ENCODE measurements at places on chromosomes 12 and 14.

- no peak for DNase-seq
Measured at GRCh38 chr12:96906498-96906848, 584 bp upstream of the NEDD1 start.

DNA sequence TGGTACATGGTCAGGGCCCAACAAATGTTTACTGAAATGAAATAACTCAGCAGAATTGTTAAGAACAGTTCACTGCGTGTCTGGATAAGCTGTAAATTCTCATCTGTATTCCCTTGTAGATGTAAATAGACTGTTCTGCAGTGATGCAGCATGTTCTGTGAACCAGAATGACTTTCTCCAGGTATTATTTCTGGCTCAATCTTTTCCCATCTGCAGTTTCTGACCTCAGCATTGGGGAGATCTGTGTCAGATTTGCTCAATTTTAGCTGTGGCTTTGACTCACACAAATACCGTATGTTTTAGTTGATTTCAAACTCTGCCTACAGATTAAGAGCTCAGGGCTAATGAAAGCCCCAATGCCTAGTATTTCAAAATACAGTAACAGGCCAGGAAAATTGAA, 49.2 kb upstream of the DICER1 start:
- DNase-seq = no peak

GRCh38 chr12:67239061-67239460, 30.1 kb upstream of the CAND1 start:
- no peak for DNase-seq

DNA sequence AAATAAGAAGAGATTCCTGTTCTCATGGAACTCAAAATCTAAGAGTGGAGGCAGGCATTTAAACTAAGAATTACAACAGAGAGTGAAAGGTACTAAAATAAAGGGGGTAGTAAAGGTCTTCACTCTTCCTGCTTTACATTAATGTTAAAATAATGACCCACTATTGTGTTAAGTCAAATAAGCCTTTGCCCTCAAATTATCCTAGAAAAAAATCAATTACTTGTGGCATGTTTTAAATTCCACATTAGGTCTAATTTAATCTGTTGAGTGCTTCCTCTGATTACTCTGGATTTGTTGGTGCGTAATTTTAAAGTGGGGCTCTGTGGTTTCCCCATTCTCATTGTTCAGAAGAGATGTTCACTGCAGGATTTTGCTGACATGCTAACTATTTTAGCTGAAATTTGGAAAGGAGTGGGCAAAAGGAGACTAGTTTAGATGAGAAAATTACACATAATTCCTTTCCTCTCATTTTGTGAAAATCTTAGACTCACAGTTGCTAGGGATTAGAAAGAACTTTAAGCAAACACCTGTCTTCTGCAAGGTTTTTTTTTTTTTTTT, 35.5 kb downstream of the BTG1 start:
- DNase-seq = no peak

DNA sequence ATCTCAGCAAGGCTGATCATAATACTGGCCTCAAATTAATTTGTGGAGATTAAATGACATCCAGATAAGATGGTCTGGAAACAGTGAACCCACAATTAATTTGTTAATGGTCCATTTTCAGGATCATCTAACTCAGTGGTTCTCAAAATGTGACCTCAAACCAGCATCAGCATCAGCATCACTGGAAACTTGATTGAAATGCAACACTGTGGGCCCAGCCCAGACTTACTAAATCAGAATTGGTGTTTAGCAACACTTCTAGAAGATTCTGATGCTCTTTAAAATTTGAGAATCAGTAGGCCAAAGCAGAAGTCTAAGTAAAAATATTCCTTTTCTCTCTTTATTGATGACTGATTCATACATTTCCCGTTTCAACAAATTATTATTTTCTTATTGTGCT, 10.7 kb upstream of the KRT82 start:
- DNase-seq = no peak

- no peak for DNase-seq
Measured at GRCh38 chr12:131222329-131223139, 268.8 kb downstream of the ADGRD1 start.

DNA sequence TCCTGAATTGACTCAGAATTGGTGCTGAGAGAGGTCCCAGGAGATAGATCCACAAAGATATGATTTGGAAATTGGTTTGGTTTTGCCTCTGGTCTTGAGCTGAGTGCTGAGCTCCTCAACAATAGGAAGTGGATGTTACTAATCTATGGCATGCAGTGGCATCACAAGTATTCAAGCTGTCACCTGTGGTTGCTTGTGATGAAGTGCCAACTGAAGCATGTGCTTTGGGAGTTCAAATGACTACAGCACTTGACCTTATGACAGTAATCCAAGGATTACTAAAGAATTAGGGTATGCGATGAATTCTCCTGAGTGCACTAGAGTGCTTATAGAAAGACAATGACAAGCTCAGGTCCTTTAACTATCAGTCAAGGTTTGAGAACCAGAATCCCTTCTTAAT, 406.2 kb downstream of the NOVA1 start:
- DNase-seq = no peak

DNA sequence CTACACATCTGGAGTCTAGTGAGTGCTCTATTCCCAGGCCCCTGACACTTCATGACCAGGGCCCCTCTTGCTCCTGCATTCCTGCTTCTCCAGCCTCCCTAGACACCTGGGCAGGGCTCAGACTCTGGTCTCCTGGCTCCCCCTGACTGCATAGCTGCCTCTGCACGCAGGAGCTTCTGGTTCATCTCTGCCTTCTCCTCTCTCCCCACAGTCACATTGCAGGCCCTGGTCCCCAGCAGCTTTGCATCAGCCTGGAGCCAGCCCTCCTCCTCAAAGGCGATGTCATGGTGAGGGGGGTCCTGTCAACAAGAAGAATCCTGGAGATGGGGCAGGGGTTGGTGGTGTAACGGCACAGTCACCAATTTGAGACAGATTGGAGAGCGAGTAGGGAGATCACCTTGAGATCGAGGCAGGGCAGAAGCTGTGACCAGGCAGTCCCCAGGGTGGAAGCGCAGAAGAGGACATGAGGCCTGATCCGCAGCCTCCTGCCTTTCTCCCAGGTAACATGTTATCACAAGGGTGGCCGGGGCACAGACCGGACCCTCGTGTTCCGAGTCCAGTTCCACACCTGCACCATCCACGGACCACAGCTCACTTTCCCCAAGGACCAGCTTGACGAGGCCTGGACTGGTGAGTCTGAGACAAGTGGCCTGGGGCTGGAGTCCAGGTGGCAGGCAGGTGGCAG, 8.1 kb downstream of the TNS2 start:
- DNase-seq = no peak

- no peak for DNase-seq
Measured at GRCh38 chr14:74653386-74654138, 41.5 kb upstream of the LTBP2 start.

DNA sequence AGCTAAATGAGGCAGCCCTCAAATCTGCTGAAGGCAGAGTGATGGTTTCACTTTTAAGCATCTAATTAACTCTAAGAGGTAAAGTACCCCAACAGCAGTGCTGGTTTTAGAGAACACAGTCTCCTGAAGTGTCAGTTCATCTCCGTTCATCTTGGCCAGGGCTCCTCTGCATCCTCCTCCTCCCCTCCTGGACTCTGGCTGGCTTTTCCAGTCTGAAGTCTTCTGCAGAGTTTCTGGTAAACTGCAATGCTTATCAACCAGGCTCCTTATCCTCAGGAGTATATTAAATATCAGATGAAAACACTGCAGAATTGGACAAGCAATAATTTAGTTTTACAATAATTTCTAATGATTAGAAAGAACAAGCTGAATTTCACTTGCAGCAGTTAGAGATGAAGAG, 115.4 kb downstream of the GTF2A1 start:
- DNase-seq = no peak

DNA sequence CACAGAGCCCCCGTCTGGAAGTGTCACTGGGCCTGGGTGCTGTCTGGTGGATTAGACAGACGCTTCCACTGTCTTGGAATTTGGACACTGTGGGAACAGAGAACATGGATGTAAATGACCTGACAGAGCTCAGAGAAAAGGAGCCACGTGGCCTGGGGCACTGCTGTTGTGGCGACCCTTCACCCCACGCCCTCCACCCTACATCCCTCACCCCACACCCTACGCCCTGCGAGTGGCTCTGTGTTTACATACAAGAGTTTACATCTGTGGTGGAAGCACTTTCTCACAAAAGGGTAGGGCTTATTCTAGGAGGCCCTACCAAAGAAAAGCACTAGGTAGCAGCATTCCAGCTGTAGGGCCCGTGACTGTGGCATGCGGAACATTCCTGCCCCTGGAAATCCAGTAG, 47.7 kb downstream of the B4GALNT3 start:
- DNase-seq = no peak

DNA sequence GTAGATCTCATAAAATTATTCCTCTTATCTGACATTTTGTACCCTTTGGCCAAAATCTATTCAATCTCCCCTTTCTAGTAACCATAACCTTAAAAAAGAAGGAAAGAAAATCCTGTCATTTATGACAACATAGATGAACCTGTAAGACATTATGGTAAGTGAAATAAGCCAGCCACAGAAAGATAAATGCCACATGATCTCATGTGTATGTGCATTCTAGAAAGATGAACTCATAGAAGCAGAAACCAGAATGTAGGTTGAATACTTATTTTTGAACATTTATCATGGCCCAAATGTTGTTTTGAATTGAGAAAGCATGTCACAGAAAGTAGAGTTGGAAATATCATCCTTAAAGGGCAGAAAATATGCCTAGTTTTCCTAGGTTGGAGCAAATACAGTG, 1053.6 kb downstream of the SLC6A15 start:
- no peak for DNase-seq

DNA sequence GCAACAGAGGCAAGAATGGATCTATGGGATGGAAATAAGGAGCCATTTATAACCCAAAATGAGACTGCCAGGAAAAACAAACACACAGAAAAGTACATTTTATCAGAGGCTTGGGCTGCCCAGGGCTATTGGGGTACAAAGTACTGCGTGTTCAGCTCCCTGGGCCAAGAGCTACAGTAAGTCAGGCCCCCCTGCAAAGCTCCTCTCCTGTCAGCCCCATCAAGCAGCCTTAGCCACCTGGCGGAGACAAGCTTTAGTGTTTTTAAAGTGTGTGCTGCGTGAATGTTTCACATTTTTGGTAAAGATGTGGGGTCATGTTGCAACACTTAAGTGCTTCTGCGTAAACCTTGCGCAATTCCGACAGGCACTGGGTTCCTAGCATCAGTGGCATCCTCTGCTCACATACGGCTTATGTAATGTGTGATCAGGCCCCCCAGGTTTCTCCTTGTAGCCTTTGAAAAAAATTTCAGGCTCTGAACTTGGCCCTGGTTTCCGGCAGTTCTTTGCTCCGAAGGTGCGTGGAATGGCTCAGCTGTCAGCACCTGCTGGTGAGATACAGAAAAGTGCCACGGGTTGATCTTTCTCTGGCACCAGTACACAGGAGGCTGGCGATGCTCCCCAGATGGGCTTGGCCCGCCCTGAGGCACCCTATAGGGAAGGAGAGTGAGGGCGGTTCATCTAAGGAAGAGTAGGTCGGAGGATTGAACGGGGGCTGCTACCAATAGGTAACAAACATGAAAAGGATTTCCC, 198.7 kb upstream of the EEA1 start:
- no peak for DNase-seq

DNA sequence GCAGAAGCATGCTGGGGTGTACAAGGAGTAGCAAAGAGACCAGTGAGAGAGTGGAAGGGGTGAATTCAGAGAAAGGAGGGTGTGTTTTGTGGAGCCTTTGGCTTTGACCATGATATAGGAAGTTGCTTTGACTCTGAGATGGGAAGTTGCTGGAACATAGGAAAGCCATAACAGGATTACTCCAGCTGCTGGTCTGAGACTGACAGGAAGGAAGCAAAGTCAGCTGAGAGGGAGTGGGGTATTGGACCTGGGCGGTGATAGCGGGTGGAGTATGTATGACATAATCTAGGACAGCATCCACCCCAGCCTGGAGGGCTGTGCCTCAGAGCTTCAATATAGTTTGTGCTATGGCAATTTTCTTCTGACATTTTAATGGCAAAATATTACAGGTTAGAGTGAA, 324.4 kb downstream of the PDZRN4 start:
- no peak for DNase-seq

DNA sequence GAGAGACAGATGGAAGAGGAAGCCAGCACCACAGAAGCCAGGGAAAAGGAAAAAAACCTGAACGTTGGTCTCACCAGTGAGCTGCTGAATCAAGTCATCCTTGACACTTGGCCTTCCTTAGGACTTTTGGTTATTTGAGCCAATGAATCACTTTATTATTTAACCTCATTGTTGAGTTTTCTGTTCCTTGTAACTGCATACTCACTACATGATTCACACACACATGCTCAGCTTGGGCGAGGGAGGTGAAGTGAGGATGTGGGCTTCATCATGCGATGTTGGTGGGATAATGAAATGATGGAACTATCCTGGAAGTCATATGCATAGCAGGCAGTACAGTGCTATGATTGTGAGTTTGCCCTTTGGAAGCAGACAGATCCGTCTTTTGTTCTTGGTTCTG, 40.6 kb upstream of the RPH3A start:
- no peak for DNase-seq

GRCh38 chr14:96380735-96381134, 11.2 kb upstream of the AK7 start:
- DNase-seq = no peak

GRCh38 chr12:62677355-62677754, 210.7 kb downstream of the MON2 start:
- no peak for DNase-seq

GRCh38 chr12:116958402-116959197, 47.9 kb downstream of the FBXW8 start:
- DNase-seq = no peak

DNA sequence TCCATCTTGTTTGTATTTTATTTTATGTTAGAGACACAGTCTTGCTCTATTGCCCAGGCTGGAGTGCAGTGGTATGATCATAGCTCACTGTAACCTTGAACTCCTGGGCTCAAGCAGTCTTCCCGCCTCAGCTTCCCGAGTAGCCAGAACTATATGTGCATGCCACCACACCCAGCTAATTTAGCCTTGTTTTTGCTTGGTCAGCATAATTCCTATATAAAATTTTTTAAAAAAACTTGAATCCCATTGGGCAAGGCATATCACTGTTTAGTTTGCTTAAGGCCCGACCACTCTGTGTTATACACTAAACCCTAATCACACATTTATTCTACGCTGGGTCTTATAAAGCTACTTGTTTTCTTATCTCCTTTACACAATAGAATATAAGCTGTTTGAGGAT, 266.4 kb downstream of the AKAP6 start:
- no peak for DNase-seq

DNA sequence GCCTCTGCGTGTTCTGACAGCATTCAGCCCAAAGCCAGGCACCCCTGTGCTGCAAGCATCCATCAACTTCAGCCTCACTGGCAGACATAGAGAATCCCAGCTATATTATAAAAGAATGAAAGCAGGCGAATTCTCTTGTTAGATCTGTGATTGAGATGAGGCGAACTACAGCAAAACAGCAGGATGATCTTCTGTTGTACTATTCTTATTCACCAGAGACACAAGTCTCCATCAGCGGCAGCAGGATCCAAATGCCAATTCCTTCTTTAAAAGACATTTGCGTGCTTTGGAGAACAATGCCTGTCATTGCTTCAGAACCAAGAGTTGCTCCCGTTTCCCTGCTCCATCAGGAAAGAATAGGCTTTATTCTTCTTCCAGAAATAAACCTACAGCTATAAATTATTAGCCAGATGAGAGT, 188.9 kb downstream of the SLC41A2 start:
- no peak for DNase-seq
